ENCODE measurements at places on chromosomes 4 and X.

GRCh38 chr4:38452542-38452941 is 211.5 kb upstream of the KLF3 start:
- DNase-seq: no peak
- H3K27ac ChIP-seq: no peak overlapping the region
- H3K4me3 ChIP-seq: no peak overlapping the region
- H3K4me1 ChIP-seq: no peaks in the 10 kb centered on the region

DNA sequence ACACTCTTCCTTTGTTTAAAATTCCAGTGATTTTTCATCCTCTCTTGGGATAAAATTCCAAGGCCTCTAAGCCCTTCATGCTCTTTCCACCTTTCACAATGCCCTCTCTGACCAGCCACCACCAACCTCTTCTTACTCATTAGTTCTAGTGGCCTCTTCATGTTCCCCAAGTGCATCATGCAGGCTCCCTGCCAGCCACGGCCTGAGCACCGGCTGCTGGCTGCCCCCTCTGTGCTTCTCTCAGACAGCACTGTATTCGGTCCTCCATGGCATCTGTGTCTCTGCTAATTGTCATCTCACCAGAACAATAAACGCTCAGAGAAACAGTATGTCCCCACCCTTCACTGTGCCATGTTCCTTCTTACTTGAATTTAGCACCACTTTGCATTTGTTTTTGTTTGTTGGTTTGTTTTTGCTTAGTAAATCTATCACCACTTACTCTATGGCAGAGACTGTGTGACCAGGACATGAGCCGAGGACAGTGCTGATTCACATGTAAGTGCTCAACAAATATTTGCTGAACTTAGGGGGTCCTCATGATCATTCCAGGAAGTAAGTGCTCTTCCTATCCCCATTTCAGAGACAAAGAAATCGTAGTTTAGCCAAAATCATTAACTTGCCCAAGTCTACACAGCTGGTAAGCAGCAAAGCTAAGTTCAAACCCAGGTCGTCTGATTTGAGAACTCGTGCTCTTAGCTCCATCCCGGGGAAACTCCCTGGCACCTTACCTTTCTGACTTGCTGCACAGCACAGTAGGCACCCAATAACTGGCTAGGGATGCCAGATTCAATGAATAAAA is 77.1 kb upstream of the UCP1 start:
- no peaks in the 10 kb centered on the region for H3K27me3 ChIP-seq
- peaks cover 4% of the 10 kb centered on the region for H3K36me3 ChIP-seq
- H3K4me1 ChIP-seq: no peaks in the 10 kb centered on the region
- no peak for DNase-seq

- H3K4me3 ChIP-seq: no peak overlapping the region
- no peak for DNase-seq
- no peaks in the 10 kb centered on the region for H3K36me3 ChIP-seq
- no peaks in the 10 kb centered on the region for H3K27me3 ChIP-seq
- H3K4me1 ChIP-seq: no peaks in the 10 kb centered on the region
- H3K27ac ChIP-seq: no peak overlapping the region
These were observed 103.7 kb upstream of the KLF3 start for GRCh38 chr4:38560340-38560739.

- no peaks in the 10 kb centered on the region for H3K4me1 ChIP-seq
- no peaks in the 10 kb centered on the region for H3K27me3 ChIP-seq
- DNase-seq: no peak
- H3K36me3 ChIP-seq: no peaks in the 10 kb centered on the region
- H3K27ac ChIP-seq: no peak overlapping the region
- no peak overlapping the region for H3K4me3 ChIP-seq
These were observed 147.3 kb downstream of the VEGFC start for GRCh38 chr4:176645246-176645960.

- H3K36me3 ChIP-seq: no peaks in the 10 kb centered on the region
- no peaks in the 10 kb centered on the region for H3K27me3 ChIP-seq
- peak; percentile 2 for DNase-seq
- no peak overlapping the region for H3K27ac ChIP-seq
- H3K4me3 ChIP-seq: no peak overlapping the region
These were observed 85.8 kb upstream of the PRPS1 start for GRCh38 chrX:107542500-107542899.

- no peaks in the 10 kb centered on the region for H3K27me3 ChIP-seq
- no peak overlapping the region for H3K27ac ChIP-seq
- no peak overlapping the region for H3K4me3 ChIP-seq
- H3K36me3 ChIP-seq: no peaks in the 10 kb centered on the region
These were observed 15.8 kb upstream of the CLTRN start for GRCh38 chrX:15680401-15680800.

- H3K36me3 ChIP-seq: no peaks in the 10 kb centered on the region
- H3K4me3 ChIP-seq: no peak overlapping the region
- no peaks in the 10 kb centered on the region for H3K4me1 ChIP-seq
- peaks cover 5% of the 10 kb centered on the region for H3K27me3 ChIP-seq
- H3K27ac ChIP-seq: no peak overlapping the region
These were observed 36.9 kb downstream of the DCHS2 start for GRCh38 chr4:154454710-154455109.

DNA sequence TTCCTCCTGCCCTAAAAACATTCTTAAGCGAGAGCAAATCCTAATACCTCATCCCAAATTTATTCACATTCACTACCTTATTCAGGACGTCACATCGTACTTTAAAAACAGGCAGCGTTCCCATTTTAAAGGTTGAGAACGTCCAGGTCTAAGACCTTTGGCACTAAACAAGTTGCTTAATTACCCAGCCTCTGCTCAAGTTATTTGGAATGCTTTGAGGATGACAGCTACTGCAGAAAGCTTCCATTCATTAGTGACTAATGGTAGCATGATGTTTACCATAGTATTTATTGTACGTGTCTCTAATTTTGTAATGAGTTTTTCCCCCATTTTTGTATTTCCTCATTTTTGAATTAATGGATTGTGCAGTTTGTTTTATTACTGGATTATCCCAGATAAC is 1.5 kb downstream of the USP38 start:
- H3K4me1 ChIP-seq: peaks cover 24% of the 10 kb centered on the region
- no peak for DNase-seq
- no peaks in the 10 kb centered on the region for H3K27me3 ChIP-seq
- H3K4me3 ChIP-seq: peak overlapping the region; percentile 88
- peak overlapping the region; percentile 84 for H3K27ac ChIP-seq

DNA sequence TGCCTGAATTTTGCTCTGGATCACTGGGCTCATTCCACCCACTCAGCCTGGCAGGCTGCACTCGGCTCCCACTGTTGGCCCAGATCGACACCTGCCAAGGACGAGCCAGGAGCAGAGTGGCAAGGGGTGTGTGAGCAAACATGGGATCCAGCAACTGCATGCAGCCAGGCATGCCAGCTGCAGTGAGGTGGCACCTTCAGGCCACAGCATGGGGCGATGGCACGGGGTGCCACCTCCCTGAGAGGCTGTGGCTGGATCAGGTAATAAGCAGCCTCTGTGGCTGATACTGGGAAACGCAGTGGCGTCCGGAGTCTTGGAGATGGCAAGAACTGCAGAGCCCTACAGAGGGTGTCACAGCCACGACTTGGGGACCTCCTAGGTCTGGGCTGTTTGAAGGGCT is 244.5 kb upstream of the FSTL5 start:
- H3K27ac ChIP-seq: no peak overlapping the region
- no peaks in the 10 kb centered on the region for H3K4me1 ChIP-seq
- H3K36me3 ChIP-seq: no peaks in the 10 kb centered on the region

DNA sequence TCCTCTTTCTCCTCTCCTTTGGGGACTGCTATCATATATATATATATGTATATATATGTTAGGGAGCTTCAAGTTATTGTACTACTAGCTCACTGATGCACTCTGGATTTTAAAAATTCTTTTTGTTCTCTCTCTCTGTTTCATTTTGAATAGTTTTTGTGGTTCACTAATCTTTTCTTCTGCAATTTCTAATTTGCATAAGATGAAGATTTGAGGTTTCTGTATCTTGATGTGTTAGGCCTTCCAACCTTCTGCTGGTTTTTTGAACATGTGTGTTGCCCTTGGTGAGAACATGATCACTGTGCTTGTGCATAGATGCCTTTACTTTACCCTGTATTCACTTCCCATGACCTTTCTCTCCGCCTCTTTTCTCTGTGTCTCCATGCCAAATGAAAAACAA is 7.8 kb upstream of the ZNF718 start:
- no peak overlapping the region for H3K4me3 ChIP-seq
- no peak for DNase-seq
- no peak overlapping the region for H3K27ac ChIP-seq
- no peaks in the 10 kb centered on the region for H3K27me3 ChIP-seq
- peaks cover 6% of the 10 kb centered on the region for H3K4me1 ChIP-seq

GRCh38 chrX:334971-335757 is 16.6 kb upstream of the GTPBP6 start:
- DNase-seq: no peak
- H3K36me3 ChIP-seq: no peaks in the 10 kb centered on the region
- no peak overlapping the region for H3K4me3 ChIP-seq
- no peaks in the 10 kb centered on the region for H3K27me3 ChIP-seq
- no peak overlapping the region for H3K27ac ChIP-seq
- H3K4me1 ChIP-seq: peaks cover 15% of the 10 kb centered on the region

DNA sequence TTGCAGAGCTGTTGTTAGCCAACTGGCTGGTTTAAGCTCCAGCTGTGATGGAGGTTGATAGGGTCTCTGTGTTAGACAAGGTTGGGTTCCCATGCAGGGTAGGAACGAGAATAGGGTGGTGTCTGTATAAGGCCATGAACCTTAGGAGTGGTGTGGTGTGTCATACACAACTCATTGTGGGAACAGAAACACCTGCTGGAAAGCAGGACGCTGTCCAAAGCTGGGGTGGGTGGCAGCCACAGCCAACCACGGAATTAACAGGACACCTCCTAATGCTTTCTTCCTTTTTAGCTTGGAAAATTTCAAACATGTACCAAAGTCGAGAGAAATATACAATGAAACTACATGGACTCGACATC is 94.4 kb downstream of the ARHGAP10 start:
- H3K4me1 ChIP-seq: no peaks in the 10 kb centered on the region
- no peak for DNase-seq
- no peak overlapping the region for H3K27ac ChIP-seq

- no peaks in the 10 kb centered on the region for H3K4me1 ChIP-seq
- H3K36me3 ChIP-seq: no peaks in the 10 kb centered on the region
- no peak for DNase-seq
- no peak overlapping the region for H3K27ac ChIP-seq
- H3K4me3 ChIP-seq: no peak overlapping the region
These were observed 10.4 kb upstream of the HPGDS start for GRCh38 chr4:94352996-94353395.

GRCh38 chr4:164509951-164510350 is 244.0 kb upstream of the SMIM31 start:
- H3K27me3 ChIP-seq: no peaks in the 10 kb centered on the region
- H3K27ac ChIP-seq: no peak overlapping the region
- no peaks in the 10 kb centered on the region for H3K4me1 ChIP-seq
- no peaks in the 10 kb centered on the region for H3K36me3 ChIP-seq
- no peak for DNase-seq

- peak; percentile 56 for DNase-seq
- no peaks in the 10 kb centered on the region for H3K36me3 ChIP-seq
- no peak overlapping the region for H3K4me3 ChIP-seq
- H3K27ac ChIP-seq: no peak overlapping the region
- peaks cover 17% of the 10 kb centered on the region for H3K4me1 ChIP-seq
These were observed 58.3 kb upstream of the CD99 start for GRCh38 chrX:2632533-2633504.

- no peaks in the 10 kb centered on the region for H3K4me1 ChIP-seq
- no peaks in the 10 kb centered on the region for H3K27me3 ChIP-seq
- H3K27ac ChIP-seq: no peak overlapping the region
These were observed 96.4 kb upstream of the TRPC5OS start for GRCh38 chrX:111779582-111779981.

GRCh38 chr4:43277003-43277402 is 384.5 kb downstream of the GRXCR1 start:
- DNase-seq: no peak
- no peak overlapping the region for H3K4me3 ChIP-seq
- H3K27me3 ChIP-seq: no peaks in the 10 kb centered on the region
- H3K36me3 ChIP-seq: no peaks in the 10 kb centered on the region
- H3K4me1 ChIP-seq: no peaks in the 10 kb centered on the region

DNA sequence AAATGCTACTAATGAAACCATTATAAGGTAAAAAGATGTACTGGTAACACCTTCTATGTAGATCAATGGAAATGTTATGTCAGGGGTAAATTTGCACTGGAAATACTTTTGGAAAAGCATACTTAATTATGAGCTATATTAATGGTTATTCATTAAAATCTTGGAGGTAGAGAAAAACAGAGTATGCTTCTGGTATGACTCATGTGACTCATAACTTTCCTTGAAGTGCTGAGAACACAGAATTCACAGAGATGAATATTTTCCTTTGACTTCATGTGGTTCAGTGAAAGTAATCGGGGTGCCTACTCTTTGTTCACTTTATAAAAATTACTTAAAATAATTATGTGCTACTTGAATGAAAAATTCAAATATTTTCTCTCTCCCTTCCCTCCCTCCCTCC is 254.2 kb downstream of the KCTD8 start:
- DNase-seq: no peak
- no peaks in the 10 kb centered on the region for H3K36me3 ChIP-seq

GRCh38 chrX:53798281-53798680 is 111.8 kb upstream of the HUWE1 start:
- H3K27me3 ChIP-seq: no peaks in the 10 kb centered on the region
- H3K27ac ChIP-seq: no peak overlapping the region
- no peak for DNase-seq
- H3K36me3 ChIP-seq: no peaks in the 10 kb centered on the region

DNA sequence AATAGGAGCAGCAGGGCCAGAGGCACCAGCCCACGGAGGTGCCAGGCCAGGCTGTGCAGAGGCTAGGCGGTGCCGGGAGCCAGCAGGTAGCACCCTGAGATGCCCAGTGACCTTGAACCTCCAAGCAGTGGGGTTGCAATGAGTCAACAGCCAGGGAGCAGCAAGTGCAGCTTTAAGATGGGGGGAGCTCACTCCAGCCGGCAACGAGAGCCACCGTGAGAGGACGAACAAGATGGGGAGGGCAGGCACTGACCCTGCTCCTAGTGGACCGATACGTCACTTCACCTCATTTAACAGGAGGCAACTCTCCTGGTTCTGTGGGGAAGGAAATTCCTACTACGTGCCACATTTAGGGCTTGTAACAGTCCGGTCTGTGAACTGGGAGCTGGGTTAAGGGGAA is 4.8 kb downstream of the LETM1 start:
- no peak overlapping the region for H3K4me3 ChIP-seq
- H3K36me3 ChIP-seq: peaks cover 13% of the 10 kb centered on the region
- no peaks in the 10 kb centered on the region for H3K27me3 ChIP-seq

DNA sequence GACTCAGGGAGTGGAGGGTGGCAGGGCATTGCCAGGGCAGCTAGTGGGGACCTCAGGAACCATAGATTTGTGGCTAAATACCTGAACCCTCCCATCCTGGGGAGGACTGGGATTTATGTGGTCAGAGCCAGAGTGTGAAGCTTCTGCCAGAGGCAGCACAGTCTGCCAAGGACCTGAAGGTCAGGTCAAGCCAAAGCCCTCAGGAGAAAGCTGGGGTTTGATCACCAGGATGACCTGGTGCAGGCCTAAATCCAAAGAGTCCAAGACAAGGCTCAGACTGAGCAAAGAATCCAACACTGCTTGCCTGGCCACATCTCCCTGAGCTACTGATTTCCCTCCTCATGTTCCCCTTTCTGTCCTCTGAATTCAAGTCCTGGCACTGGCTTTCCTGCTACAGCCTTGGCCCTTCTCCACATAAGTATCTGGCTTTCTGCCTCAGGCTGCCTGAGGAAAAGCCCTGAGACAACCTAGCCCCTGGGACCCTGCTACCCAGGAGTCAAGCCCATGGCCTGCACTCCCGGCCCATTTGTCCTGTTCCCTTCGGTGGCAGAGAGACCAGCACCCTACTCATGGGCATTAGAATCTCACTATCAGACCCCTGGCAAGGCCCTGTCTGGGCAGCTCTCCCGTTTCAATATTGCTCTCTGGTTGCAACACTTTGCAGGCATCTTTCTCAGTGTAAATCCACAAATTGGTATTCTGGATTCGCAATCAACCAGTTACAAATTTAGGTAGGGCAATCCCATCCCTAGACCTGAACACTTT is 39.3 kb upstream of the SLC25A43 start:
- no peaks in the 10 kb centered on the region for H3K27me3 ChIP-seq
- no peaks in the 10 kb centered on the region for H3K4me1 ChIP-seq
- H3K36me3 ChIP-seq: no peaks in the 10 kb centered on the region
- no peak overlapping the region for H3K27ac ChIP-seq

Data from B cell (primary cell).